ENCODE measurements at places on chromosomes 2 and 18. TPM values are rescaled to one million over a fixed set of nuclear protein-coding genes. Genes with fewer than 3 reads are reported as not detected.
A peak's percentile ranks its signal among the peaks of the same experiment; 100 is the strongest.

The SLC30A3 gene
- 0.45 TPM for total RNA-seq

The ELOA2 gene
- total RNA-seq = not detected

The BIN1 gene
- 131 TPM for total RNA-seq

The SLC4A5 gene
- 3.4 TPM for total RNA-seq

The LIPG gene
- not detected for total RNA-seq

The MAP2 gene
- not detected for total RNA-seq

The RAPH1 gene
- total RNA-seq = 0.98 TPM

The PFN4 gene
- not detected for total RNA-seq

The PCBP1 gene
- total RNA-seq = 475 TPM

GRCh38 chr2:16093639-16094529, 153.5 kb downstream of the MYCN start:
- H3K36me3 ChIP-seq = no peaks in the 10 kb centered on the region
- no peaks in the 10 kb centered on the region for H3K4me1 ChIP-seq
- no peaks in the 10 kb centered on the region for H3K27me3 ChIP-seq
- no peak overlapping the region for H3K27ac ChIP-seq

GRCh38 chr2:30677861-30678385, 129.3 kb downstream of the CAPN13 start:
- H3K4me1 ChIP-seq = no peaks in the 10 kb centered on the region
- H3K4me3 ChIP-seq = no peak overlapping the region
- peaks cover 1% of the 10 kb centered on the region for H3K27me3 ChIP-seq
- H3K36me3 ChIP-seq = no peaks in the 10 kb centered on the region
- H3K27ac ChIP-seq = no peak overlapping the region

DNA sequence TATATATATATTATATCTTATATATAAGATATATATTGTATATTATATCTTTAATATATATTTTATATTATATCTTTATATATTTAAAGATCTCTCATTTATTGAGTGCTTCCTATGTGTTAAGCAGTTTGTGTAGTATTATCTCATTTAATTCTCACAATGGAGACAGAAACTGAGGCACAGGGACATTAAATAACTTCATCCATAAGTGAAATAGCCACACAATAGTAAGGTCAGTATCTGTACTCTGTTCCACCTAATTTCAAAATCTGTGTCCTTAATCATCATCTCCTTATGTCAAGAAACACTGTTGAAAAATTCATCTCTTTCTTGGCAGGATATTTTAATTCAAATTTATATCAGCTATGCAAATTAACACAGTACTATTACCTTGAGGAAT, 52.8 kb upstream of the CD302 start:
- H3K27ac ChIP-seq = no peak overlapping the region
- H3K27me3 ChIP-seq = no peaks in the 10 kb centered on the region
- H3K4me3 ChIP-seq = no peak overlapping the region
- no peak for DNase-seq

- peaks cover 4% of the 10 kb centered on the region for H3K4me1 ChIP-seq
- DNase-seq = no peak
- H3K36me3 ChIP-seq = peaks cover 85% of the 10 kb centered on the region
- no peaks in the 10 kb centered on the region for H3K27me3 ChIP-seq
Observed at GRCh38 chr18:54157646-54158385, 66.7 kb downstream of the MBD2 start.

DNA sequence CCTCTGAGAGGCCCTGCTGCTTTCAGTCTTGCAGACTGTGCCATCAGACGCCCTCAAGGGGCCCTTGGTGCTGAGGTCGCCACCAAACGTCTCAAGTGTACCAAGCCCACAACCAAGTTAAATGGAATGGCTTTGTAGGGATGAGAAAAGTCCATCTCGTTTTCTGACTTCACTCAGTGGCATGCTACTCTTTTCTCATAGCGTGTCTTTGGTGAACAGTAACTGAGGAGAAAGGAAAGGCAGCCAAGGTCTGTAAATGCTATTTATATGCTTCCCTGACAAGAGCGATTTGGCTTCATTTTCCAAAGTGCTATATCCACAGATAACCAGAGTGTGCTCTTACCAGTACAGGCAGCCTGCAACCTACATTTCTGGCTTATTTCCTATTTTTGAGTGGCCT, 123.0 kb downstream of the MTX2 start:
- no peak for DNase-seq
- no peaks in the 10 kb centered on the region for H3K4me1 ChIP-seq
- no peak overlapping the region for H3K27ac ChIP-seq
- H3K4me3 ChIP-seq = no peak overlapping the region
- H3K36me3 ChIP-seq = no peaks in the 10 kb centered on the region

DNA sequence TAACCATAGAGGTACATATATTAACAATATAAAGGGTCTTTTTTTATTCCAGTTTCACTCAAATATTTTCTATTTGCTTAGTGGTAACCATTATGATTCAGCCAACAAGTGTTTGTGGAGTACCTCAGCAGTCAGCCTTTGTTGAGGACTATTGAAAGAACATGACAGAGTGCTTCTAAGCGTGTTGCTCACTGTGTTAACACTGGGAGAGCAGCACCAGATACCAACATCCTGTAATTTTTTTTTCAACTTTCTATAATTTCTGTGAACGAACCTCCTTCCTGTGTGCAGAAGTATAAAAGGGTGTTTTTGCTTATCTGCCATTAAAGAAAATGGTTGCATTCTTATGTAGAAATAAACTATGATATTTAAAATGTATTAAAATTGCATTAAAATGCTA, 239.0 kb downstream of the PHLPP1 start:
- peaks cover 14% of the 10 kb centered on the region for H3K4me1 ChIP-seq
- no peaks in the 10 kb centered on the region for H3K27me3 ChIP-seq
- no peaks in the 10 kb centered on the region for H3K36me3 ChIP-seq
- no peak for DNase-seq
- no peak overlapping the region for H3K27ac ChIP-seq

DNA sequence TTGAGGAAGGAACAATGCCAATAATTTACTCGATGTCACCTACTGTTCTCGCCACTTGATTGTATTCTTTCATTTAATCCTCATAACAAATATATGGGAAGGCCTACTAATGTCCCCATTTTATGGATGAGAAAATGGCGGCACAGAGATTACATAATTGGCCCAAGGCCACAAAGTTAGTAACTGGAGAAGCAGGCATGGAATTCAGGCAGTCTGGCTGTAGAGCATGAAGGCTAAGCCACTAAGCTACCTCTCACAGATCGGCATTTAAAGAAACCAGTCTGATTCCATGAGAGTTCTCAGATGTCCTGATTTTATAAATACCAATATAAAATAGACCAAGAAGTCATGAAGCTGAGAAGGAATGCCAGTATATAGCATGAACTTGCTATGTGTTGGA, 121.8 kb upstream of the EPAS1 start:
- no peaks in the 10 kb centered on the region for H3K36me3 ChIP-seq
- no peak overlapping the region for H3K4me3 ChIP-seq
- peaks cover 23% of the 10 kb centered on the region for H3K4me1 ChIP-seq
- no peak overlapping the region for H3K27ac ChIP-seq

DNA sequence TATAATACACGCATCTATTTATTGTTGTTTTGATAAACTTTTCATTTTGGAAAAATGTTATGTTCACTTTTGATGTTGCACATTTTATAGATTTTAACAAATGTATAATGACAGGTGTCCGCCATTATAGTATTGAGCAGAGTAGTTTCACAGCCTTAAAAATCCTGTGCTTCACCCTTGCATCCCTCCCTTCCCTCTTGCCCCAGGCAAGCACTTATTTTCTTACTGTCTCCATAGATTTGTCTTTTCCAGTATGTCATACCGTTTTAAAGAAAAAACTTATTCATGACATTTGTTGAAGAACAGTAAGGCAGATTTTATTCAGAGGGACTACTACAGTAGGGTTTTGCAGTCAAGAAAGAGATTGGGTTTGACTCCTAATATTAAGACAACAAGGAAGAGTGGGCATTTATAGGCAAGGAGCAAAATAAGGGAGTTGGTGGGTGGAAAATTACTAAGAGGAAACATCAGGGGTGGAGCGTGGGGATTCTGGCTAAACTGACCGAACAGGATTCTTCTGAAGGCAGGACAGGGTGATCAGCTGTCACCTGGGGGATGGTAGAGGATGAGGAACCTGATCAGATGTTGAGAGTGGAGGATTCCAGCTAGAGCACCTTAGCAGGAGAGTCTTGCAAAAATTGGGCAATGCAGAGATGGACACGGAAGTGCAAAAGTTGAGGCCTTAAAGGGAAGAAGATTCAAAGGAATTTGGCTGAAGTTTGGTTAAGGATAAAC, 108.8 kb downstream of the NCK2 start:
- H3K27ac ChIP-seq = no peak overlapping the region
- peaks cover 55% of the 10 kb centered on the region for H3K4me1 ChIP-seq
- peaks cover 54% of the 10 kb centered on the region for H3K36me3 ChIP-seq
- no peak overlapping the region for H3K4me3 ChIP-seq
- H3K27me3 ChIP-seq = no peaks in the 10 kb centered on the region
- no peak for DNase-seq

GRCh38 chr2:178283341-178283918, 89.1 kb downstream of the OSBPL6 start:
- no peak for DNase-seq
- H3K36me3 ChIP-seq = no peaks in the 10 kb centered on the region
- H3K27me3 ChIP-seq = peaks cover 12% of the 10 kb centered on the region
- no peak overlapping the region for H3K27ac ChIP-seq
- H3K4me1 ChIP-seq = peaks cover 4% of the 10 kb centered on the region

DNA sequence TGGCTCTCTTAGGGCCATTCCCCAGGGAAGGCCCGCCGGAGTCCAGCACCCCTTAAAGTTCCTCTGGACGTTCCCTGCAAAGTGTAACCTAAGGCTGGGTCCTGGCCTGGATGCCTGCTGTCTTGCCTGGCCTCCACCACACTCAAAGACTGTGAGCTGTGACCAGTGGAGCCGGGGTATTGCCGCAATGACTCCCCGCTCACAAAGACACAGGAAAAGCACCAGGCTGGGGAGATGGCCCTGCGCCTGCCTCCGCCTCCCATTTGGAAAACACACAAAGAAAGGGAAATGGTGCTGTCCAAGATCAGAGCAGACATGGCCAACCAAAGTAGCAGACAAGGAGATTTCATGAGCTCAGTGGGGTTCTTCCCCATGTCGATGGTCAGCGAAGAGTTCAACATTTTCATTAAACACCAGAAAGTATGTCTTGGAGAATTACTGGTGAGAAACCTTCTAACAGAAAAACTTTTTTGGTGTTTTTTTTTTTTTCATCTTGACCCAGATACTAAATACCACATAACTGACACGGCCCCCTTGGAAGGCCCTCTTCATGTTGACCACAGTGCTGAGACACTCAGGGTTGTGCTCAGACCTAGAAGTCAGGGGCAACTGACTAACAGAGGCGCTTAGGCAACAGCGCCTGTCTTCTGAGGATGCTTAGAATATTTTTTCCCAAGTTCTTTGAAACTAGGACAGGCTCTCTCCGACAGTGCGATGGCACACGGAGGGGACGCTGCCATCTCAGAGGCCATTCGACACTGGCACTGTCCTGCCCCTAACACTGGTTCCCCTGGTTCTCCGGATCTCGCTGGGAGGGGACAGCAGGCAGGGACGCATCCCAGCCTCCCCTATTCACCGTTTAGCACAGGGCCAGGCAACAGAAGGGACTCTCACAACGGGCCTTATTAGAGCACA, 226.4 kb upstream of the ID2 start:
- no peaks in the 10 kb centered on the region for H3K27me3 ChIP-seq
- H3K36me3 ChIP-seq = peaks cover 27% of the 10 kb centered on the region
- peaks cover 61% of the 10 kb centered on the region for H3K4me1 ChIP-seq
- H3K4me3 ChIP-seq = peak overlapping the region; percentile 82
- DNase-seq = no peak
- H3K27ac ChIP-seq = peak overlapping the region; percentile 98

DNA sequence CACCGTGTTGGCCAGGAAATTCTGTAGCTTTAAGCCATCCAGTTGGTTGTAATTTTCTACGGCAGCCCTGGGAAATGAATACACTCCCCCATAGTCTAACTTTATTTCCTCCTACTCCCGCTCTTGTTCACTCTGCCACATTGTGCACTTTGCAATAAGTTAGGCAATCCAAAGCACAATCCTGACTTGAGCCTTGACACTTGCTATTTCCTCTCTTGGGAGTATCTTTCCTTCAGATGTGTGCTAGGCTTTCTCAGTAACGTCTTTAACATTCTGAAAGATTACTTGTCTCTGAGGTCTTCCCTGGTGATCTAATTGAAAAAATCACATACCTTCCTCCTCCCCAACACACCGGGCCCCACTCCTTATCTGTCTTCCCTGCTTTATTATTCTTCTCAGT, 65.9 kb upstream of the RAB27B start:
- H3K4me3 ChIP-seq = no peak overlapping the region
- no peaks in the 10 kb centered on the region for H3K36me3 ChIP-seq
- H3K27me3 ChIP-seq = peaks cover 25% of the 10 kb centered on the region
- no peaks in the 10 kb centered on the region for H3K4me1 ChIP-seq
- no peak overlapping the region for H3K27ac ChIP-seq
- DNase-seq = no peak

- H3K27me3 ChIP-seq = no peaks in the 10 kb centered on the region
- no peak overlapping the region for H3K27ac ChIP-seq
Observed at GRCh38 chr2:152647552-152647951, 69.7 kb downstream of the PRPF40A start.

GRCh38 chr18:42778024-42778423, 337.5 kb downstream of the RIT2 start:
- H3K4me3 ChIP-seq = no peak overlapping the region
- H3K4me1 ChIP-seq = no peaks in the 10 kb centered on the region
- no peaks in the 10 kb centered on the region for H3K27me3 ChIP-seq
- no peak overlapping the region for H3K27ac ChIP-seq
- H3K36me3 ChIP-seq = no peaks in the 10 kb centered on the region

DNA sequence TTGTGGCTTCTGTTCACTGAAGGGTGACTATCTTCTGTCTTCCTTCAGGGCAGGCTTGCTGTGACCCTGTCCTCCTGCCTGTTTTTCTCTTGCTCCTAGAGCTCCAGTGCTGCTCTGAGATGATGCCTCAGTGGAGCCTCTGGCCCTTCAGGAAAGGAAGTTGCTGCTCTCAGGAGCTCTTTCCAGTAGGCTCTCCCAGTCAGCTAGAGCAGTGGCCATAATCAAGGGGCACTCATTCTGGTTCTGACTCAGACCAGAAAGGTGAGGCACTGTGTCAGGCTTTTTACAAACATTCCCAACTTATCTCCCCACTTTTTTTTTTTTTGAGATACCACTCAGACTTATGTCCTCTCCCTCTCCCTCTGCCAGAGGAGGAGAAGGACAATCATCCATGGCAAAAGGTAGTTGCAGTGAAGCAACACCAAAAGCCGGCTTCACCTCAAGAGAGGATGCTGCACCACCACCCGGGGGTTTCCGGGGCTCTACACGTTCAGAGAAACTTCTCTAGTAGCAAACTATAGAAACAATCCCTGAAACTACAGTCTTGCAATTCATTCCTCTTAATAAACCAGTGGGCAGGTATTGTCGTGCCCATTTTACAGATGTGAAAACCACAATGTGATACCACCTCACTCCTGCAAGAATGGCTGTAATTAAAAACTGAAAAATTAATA, 115.4 kb downstream of the ACTR3 start:
- H3K4me1 ChIP-seq = no peaks in the 10 kb centered on the region
- no peaks in the 10 kb centered on the region for H3K27me3 ChIP-seq
- H3K4me3 ChIP-seq = no peak overlapping the region
- H3K27ac ChIP-seq = no peak overlapping the region
- no peaks in the 10 kb centered on the region for H3K36me3 ChIP-seq
